Activated CD4-positive, alpha-beta T cell treated with anti-CD3 and anti-CD28 coated beads, Interleukin-2, amount 50 U/mL, for 4 hours (primary cell): ENCODE measurements at places on chromosomes 12 and 14.

DNA sequence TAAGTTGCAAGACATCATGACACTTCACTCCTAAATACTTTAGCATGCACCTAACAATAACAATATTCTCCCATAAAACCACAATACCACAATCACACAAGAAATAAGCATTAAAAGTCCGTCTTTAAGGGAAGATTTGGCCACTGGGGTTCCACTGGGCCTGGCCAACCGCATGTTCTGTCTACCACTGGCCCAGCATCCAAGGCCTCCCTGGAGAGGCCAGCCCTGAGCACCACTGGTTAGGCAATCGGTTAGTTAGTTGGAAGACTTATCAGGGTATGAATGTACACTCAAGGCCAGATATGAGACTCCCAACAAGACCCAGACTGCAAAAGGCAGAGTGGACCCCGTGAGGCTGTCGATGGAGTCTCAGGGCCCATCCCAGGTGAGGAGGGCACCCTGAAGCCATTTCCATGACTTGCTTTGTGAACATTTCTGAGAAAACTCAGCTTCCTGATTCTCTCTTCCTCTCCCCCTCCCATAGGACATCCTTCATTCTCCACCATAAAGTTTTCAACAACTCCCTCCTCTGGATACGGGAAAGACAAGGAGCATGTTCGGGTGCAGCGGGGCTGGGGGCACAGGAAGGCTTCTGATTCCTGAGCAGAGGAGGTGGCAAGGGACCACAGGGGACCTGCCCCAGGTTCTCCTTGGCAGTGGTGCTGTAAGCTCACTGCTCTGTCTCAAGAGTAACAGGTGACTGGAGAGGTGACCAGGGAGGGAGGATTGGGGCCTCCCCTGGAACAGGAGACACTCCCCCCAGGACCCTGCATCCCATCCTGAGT is 5.9 kb downstream of the PXN start:
- no peak for DNase-seq

- no peak for DNase-seq
Measured at GRCh38 chr12:58919231-58920101, 838 bp downstream of the LRIG3 start.

DNA sequence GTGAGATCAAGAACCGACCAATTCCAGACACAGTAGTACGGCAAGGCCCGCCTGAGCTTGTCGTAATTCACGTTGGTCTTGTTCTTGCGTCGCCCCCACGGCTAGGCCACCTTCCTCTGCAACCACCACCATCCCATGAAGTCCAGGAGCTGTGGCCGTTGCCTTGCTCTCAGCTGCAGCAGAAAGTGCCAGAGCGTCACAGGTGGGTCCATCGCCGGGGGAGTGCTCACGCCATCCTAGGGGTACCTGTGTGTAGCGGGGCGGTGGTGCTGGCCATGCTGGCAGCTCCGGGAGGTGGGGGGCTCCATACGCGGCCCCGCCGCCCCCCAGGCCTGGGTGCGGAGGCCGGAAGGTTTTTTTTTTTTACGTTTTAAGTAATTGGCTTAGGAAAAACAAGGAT is 23.1 kb downstream of the TMEM121 start:
- no peak for DNase-seq

DNA sequence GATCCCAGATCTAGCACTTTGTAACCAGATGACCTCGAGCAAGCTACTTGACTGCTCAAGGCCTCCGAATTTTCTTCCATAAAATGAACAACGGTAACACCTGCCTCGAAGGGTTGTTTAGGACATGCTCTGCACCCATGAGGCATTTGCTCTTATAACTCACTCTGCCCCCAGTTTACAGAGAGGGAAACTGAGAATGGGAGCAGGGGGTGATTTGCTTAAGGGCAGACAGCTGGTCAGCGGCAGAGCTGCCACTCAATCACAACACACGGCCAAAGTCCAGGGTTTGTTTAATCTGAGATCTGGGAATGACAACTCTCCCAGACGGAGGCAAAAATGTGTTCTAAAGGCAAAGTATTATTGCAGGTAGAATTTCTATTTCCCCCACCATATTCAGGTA is 156.3 kb downstream of the RIMBP2 start:
- DNase-seq = no peak

- DNase-seq = no peak
Measured at GRCh38 chr12:29738365-29738764, 45.4 kb downstream of the TMTC1 start.

DNA sequence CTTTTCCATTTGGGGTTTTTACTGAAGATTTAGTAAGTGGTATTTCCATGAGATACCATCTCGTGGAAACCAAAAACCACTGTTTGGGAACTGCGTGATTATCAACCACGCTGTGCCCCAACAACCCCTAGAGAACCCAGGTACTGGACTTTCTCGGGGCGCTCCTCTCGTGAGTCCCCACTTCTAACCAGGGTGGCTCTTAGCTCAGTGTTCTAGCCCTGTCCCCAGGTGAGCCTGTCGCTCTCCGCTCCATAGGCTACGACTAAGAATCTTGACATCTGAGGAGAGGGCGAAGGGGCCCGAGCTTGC is 686 bp downstream of the MCRS1 start:
- DNase-seq = no peak

GRCh38 chr12:52182384-52182783 is 9.4 kb downstream of the KRT80 start:
- no peak for DNase-seq

DNA sequence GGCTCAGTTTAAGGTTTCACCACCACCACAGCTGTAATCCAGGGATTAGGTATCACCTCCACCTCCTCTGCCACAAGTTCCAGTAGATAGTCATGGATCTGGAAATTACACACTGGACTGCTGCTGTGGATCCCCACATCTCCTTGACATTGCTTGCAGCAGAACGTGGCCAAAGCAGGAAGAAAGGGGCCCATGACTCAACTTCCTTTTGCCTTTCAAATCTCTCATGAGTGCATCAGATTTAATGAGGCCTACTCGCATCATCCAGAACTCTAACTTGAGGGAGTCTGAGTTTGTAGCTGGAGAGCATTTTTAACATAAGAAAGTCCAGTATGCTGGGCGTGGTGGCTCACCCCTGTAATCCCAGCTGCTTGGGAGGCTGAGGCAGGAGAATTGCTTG is 29.2 kb upstream of the TMED10 start:
- no peak for DNase-seq

GRCh38 chr12:120247621-120248030 is 17.9 kb downstream of the PXN start:
- DNase-seq = no peak

- no peak for DNase-seq
Measured at GRCh38 chr14:32379447-32379846, 50.3 kb downstream of the AKAP6 start.

DNA sequence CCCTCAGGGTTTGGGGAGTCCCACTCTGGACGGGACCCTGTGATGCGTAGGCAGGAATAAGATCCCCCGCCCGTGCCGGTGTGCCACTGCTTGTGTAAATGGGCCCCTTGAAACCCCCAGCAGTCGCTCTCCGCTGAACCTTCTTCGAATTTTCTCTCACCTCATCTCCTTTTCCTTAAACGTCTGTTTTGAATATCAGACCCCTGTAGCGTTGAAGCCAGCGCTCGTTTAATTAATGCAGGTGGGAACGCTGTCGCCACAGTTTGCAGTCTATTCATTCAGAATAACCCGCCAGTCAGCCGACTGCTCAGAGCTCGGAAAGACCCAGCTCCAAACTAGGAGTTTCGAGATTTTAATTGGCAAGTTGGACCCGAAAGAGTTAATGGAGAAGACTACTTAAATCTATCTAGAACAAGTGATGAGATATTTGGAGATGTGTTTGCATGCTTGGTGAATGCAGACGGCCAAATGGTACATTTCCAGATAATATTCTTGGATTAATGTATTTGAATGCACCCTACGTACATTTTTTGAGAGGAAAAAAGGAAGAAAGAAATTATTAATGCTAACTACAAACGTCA is 739 bp upstream of the PPP2R5E start:
- no peak for DNase-seq

DNA sequence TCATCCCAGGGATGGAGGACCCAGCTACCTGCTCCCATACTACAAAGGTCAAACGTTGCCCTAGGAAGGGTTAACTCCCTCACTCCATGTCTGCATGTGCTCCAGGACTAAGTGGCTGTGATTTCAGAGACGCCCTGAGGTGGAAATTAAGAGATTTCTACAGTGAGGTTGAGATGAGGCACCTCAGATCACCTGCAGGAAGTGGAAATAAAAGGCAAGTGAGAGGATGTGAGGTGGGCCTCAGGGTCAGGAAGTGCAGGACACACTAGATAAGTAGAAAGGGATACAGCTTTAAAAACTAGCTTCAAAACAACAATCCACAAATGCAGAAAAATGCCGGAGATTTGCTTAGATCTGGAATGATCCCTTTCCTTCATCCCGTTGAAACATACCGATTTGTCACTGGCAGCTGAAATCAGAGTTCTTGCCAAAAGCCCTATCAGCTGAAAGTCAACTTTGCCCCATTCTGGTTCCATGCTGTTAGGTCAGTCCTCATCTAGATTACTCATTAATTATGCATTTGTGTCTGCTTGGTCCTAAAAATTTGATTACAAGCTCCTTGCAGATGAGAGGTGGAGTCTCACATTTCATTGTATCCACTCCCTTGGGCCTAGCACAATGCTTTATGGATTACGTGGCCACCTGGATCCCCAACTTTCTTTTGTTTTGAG is 6.6 kb downstream of the PLBD1 start:
- DNase-seq = no peak

DNA sequence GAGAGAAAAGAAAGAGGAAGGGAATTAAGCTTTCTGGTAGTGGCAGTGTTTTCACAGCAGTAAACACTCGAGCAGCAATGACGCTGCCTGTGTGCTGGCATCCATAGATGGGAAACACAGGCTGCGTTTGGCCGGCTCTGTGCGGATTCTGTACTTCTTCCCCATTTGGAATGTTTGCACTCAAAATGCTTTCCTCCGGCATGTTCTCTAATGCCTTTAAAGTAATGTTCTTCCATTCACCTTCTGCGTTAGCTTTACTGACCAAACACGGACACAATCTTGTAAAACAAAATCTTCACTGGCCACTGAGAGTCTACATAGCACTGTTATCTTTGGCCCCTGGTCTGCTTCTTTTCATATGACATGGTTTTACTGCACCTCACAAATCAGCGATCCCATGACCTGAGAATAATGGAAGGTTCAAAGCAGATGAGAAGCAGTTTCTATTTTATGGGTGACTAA is 31.4 kb downstream of the DCP1B start:
- DNase-seq = no peak

- DNase-seq = no peak
Measured at GRCh38 chr14:98953551-98954348, 318.2 kb downstream of the BCL11B start.

DNA sequence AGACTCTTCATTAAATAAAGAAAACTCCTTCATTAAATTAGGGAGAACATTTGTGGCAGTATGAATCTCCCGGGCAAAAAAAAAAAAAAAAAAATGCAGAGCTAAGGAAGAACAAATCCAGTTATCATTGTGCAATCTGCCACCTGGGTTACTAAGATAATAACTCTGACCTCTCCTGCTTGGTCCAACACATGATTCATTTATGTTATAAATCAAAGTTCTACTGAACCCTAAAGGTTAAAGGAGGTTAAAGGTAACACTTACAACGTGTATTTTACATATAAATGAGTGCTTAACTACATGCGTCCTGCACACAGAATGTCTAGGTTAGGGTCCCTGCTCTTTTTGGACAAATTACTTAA is 4.2 kb downstream of the TGFB3 start:
- DNase-seq = no peak

- DNase-seq = no peak
Measured at GRCh38 chr12:46201284-46201789, 67.5 kb downstream of the SLC38A1 start.

- DNase-seq = no peak
Measured at GRCh38 chr12:119578112-119578511, 15.5 kb upstream of the TMEM233 start.

- DNase-seq = no peak
Measured at GRCh38 chr12:58893495-58893894, 26.8 kb downstream of the LRIG3 start.

DNA sequence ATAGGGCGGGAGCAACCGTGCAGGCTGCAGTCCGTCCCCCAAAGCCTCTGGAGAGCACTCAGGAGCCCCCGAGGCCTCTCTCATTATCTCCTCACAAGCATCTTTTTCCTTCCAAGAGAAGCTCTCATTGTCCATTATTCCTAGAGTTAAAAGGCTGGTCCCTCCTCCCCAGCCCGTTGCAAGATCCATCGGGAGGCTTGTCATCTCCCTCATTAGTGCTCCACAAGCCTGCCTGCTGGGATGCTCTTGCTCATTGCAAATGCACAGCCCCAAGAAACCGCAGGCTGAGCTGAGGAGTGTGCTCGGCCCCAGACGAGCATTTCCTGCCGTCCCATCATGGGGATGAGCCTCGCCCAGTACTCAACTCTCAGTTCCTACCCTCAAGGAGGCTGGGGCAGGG is 23.3 kb downstream of the NUAK1 start:
- DNase-seq = no peak

DNA sequence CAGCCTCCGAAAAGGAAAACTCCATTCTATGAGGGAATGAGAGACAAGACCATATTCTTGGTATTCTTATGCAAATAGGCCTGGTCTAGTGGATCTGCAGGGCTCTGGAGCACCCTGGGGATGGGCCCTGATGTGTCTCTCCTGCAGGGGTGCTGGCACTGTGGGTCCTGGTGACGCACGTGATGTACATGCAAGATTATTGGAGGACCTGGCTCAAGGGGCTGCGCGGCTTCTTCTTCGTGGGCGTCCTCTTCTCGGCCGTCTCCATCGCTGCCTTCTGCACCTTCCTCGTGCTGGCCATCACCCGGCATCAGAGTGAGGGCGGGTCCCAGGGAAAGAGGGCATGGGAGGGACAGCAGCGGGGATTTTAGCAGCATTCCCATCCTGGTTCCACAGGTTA is 5.8 kb downstream of the SLC48A1 start:
- no peak for DNase-seq

DNA sequence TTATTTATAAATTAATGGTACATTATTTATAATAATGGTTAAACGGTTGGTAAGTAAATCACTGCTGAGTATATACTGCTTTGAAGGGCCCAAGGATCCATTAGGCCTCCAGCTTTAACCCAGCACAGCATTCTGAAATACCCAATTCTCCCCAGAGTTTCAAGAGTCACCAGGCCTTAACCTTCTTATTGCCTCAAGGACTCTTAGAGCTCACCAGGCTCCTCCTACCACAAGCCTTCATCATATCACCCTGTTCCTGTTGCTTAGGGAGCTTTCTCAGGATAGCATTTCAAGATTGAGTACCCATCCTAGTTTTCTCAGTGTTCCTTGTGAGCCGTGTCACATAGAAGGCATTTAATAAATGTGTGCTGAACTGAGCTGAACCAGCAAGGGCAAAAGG is 242.5 kb downstream of the FBXL14 start:
- DNase-seq = no peak

- DNase-seq = no peak
Measured at GRCh38 chr12:113643177-113643974, 171.7 kb upstream of the LHX5 start.

GRCh38 chr14:29348504-29348903 is 579.1 kb downstream of the PRKD1 start:
- no peak for DNase-seq

DNA sequence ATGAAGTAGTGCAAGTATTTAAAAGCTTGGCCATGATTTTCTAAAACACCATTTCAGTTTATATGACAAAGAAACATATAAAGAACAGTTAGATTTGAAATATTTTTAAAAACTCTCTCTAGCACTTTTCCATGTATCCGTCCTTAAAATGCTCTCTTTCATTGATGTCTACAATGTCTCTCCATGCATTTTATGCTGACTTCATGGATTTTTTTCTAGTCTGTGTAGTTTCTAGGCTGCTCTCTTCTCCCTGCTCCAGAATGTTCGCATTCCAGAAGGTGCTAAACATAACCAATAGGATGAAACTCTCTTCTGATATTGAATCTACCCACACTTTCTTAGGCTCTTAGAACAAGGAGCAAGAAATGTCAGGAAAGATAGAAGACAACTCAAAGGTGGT is 124.8 kb downstream of the PLCZ1 start:
- no peak for DNase-seq
